ENCODE measurements at places on chromosomes 1 and 21.

- no peak for DNase-seq
These were observed 34.4 kb upstream of the OLIG2 start for GRCh38 chr21:32991361-32991760.

DNA sequence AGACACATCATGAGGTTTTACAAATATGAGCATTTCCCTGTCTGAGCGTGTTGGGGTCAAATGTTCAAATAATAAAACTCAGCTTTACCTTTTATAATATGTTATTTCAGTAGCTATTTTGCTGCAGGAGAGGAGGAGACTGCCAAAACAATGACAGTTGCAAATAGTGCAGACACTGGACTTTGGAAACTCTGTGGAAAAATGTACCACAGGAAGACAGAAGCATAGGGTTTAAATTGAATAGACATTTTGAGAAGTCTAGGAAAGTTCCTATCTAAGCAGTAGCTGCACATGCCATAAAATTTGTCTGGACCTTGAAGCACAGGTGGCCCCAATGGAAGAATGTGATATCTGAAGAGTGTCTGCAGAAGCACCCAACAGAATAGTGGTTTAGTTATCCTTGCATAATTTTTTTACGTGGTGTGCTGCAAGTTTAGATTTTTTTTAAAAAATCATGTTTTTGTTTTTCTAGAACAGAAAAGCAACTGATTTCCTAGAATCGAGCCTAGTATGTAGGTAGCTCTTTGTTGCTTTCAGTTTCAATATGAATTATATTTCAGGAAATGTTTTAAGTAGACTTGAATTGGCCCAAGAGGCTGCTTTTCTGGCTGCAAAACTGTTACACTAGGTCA is 14.0 kb upstream of the GBP5 start:
- DNase-seq: no peak

- DNase-seq: no peak
These were observed 2.0 kb downstream of the CCDC24 start for GRCh38 chr1:43993206-43993914.

GRCh38 chr1:3369446-3370076 is 84.9 kb upstream of the ARHGEF16 start:
- no peak for DNase-seq

DNA sequence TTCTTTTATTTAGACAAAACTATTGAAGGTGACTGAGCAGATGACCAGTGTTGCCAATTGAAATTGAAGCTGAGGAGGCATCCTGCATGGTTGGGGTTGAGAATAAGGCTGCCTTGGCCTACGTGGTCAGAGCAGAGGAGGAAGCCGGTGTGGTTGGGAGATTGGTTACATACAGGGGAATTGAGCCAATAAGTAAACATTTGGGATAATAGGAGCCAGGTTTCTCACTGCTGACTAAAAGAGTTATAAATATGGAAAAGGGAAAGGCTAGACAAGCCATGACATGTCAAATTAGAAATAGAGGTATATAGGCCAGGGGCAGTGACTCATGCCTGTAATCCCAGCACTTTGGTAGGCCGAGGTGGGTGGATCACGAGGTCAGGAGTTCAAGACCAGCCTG is 15.8 kb downstream of the SNX7 start:
- DNase-seq: no peak

DNA sequence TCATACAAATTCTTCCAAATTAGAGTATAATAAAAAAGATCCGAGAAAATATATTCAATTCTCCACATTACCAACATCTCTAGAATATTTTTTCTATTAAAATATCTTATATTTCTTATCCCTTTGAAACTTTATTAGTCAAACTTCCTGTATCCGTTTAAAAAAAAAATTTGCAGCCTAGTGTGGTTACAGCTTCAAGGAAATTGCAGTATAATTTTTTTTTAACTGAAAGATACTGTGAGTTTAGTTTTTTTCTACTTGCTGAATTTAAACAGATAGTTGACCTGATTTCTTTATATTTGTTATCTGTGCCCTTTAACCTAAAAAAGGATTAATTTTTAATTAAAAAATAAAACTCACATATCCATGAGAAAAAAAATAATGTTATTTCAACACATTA is 1.5 kb downstream of the RGS18 start:
- DNase-seq: no peak

DNA sequence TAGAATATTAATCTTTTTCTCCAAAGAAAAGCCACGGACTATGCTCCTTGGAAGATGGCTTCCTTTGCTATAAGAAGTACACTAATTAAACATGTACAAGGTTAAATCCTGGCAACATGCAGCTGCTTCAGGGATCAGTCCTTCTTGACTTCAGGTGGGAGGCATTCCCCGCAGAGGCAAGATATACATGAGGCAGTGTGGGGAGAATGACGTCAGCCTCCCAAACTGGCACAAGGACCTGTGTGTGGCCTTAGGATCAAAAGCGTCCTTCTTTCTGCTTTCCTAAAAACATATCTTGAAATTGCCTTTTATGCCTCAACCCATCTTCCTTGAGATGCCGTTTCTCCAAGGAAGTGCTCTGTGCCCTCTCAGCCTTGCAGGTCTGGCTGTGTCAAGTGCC is 90.3 kb downstream of the WLS start:
- DNase-seq: no peak

DNA sequence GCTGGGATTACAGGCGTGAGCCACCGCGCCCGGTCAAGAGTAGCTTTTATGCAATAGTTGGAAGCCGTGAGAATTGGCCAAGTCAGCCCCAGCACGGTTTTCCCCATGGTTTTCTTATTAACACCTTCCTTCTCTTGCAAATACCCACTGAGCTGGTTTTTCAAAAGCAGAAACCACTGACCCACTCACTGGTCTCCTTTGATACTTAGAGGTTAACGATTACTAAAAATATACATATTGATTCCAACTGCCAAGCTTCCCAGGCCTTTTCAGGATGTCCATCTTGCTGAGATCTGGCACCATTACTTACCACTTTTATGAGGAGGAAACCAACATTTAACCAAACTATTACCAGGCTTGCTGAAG is 25.9 kb upstream of the TARDBP start:
- no peak for DNase-seq

DNA sequence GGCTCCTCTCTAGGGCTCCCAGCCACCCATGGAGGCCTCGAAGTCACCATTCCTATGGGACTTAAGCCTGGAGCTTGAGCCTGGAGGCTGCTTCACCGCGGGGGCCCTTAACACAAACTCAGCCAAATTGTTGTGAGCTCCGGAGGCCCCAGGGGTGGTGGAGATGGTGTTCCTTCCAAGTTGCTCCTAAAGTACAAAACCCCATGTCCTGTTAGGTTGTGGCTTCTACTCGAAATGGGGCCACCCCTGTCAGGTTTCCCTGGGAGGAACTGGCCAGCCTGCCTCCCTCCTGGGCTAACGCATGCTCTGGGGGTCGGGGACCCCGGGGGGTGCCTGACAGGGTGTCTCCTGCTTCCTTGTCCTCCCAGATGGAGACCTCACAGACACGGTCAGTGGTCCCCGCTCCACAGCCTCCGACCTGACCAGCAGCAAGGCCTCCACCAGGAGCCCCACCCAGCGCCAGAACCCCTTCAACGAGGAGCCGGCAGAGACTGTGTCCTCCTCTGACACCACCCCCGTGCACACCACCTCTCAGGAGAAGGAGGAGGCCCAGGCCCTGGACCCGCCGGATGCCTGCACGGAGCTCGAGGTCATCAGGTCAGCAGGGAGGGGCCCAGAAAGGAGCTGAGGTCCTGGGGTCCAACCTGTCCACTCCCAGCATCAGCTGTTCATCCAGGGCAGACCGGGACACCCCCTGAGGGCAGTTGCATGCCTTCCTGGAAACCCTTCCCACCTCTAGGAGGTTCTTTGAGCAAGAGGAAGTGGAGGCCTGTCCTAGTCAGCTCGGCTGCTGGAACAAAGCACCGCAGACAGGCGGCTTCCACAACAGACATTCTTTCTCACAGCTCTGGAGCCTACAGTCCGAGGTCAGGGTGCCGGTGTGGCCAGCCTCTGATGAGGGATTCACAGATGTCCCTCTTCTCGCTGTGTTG is 10.8 kb upstream of the SLC25A34 start:
- no peak for DNase-seq

DNA sequence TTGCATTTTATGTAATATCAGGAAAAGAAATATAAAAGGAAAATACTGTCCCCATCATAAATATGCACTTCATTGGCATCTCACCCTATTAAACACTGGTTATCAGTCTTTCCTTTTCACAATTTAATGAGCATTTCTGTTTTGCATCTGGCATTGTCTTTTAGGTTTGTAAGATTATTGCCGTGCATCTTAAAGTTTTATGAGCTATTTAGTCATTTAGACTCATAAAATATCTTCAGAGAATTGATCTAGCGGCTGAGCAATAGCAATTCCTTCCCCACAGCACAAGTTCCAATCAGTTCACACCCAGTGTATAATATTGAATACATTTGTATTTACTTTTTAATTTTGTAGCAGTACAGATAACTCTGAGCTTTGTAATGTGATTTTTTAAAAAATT is 112.3 kb upstream of the C1orf105 start:
- DNase-seq: no peak

- DNase-seq: no peak
These were observed 616.9 kb downstream of the AJAP1 start for GRCh38 chr1:5271264-5271663.

DNA sequence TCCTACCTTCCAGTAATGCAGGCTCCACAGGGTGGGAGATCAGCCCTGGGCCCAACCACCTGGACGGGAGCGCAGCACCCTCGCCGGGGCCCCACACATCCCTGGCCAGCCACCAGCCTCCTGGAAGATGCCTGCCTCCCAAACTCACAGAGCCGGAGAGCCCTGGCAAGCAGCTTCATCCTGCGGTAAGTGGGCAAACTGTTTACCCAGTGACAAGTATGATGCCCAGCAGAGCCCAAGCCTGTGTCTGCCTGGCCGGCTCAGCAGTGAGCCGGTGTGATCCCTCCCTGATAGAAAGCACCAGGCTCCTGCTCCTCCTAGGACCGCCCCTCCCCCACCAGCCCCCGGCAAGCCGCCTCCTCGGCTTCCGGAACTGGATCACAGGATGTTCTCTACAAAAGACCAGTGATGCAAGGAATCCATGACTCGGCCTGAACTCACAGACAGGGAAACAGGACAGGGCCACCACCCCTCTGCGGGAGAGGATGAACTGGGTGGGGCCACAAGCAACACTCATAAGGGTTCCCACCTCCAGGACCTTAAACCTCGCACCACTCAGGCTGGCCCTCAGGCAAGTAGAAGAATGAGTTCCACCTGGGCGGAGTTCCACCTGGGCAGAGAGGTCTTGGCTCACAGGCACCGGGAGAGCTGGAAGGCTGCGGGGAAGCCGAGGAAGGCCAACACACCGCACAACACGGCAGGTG is 7.9 kb downstream of the ACOT7 start:
- DNase-seq: peak; percentile 54

GRCh38 chr21:34596561-34597271 is 18.2 kb downstream of the RCAN1 start:
- DNase-seq: no peak

DNA sequence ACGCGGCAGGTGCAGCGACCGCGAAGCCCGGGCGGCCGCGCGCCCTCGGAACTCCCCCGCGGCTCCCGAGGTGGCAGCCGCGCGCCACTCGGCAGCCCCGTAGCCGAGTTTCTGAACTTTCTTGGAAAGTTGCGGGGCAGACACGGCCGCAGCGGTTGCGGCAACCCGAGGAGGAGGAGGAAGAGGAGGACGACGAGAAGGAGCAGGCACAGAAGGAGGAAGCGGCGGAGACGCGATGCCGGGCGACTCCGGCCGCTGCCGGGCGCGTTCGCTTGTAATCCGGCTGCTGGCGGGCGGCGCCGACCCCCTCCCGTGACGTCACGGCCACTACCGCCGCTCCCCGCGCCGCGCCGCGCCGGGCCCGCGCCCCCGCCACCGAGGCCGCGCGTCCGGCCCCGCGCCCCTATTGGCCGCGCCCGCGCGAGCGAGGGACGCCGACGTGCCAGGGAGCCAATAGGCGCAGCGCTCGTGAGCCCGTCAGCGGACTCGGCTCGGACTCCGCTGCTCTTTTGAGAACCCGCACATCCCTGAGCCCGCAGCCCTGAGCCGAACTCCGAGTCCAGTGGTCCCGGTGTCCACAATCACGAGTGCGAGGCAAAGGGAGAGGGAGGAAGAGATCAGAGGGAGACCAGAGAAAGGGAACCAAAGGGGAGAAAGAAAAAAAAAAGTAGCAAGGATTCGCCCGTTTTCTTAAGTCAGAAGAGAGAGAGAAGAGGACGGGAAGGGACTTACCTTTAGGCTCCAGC is 736 bp upstream of the BARHL2 start:
- peak; percentile 34 for DNase-seq

DNA sequence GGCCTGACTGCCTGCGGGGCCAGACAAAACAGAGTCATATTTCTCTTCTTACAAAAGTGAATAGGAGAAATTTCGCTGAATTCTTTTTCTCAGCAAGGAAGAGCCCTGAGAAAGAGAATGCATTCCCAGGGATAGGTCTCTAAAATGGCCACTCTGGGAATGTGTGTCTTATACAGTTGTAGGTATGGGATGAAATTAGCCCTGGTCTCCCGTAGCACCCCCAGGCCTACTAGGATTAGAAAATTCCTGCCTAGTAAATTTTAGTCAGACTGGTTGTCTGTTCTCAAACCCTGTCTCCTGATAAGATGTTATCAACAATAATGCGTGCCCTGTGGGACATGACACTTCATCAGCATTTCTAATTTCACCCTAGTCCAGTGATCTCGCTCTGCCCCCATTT is 920.1 kb downstream of the LTN1 start:
- DNase-seq: no peak

Measured in nucleus accumbens (tissue), 56 donors.